GM18507 (cell line): ENCODE measurements at places on chromosomes 2 and 18.
A peak's percentile ranks its signal among the peaks of the same experiment; 100 is the strongest.

- DNase-seq, result peak; percentile 75
These were observed at the start of gene TP53I3 for GRCh38 chr2:24084386-24085199. Gene TP53I3, minus strand, starts transcription at chr2:24084834. Its CDS starts 508 bp downstream, at chr2:24084326.

DNA sequence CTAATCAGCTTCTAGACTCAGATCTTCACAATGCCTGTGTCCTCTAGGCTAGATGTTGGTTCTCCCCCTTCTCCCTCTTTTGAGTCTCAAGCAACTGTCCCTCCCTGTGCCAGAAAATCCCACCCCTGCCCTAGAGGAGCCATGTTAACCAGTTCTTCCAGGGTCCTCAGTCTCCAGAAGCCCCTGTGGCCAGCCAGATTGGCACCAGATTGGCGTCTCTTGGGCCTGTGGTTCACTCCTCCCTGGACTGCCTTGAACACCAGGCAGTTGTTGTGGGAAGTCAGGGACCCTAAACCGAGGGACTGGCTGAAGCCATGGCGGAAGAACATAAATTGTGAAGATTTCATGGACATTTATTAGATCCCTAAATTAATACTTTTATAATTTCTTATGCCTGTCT, 36.6 kb downstream of the CYP26B1 start:
- no peak for DNase-seq

GRCh38 chr2:229610872-229611271, 103.5 kb downstream of the DNER start:
- no peak for DNase-seq

- no peak for DNase-seq
These were observed 2.8 kb downstream of the IRS1 start for GRCh38 chr2:226796840-226797288.

GRCh38 chr2:232873292-232873908, 3.3 kb downstream of the SNORC start:
- DNase-seq, result no peak

GRCh38 chr2:239359196-239359912, 41.5 kb downstream of the HDAC4 start:
- no peak for DNase-seq

GRCh38 chr2:127102521-127103242, 4.3 kb downstream of the BIN1 start:
- no peak for DNase-seq

GRCh38 chr2:172072706-172073105, 12.6 kb upstream of the DLX1 start:
- no peak for DNase-seq

GRCh38 chr18:48297139-48297538, 112.0 kb downstream of the ZBTB7C start:
- no peak for DNase-seq

DNA sequence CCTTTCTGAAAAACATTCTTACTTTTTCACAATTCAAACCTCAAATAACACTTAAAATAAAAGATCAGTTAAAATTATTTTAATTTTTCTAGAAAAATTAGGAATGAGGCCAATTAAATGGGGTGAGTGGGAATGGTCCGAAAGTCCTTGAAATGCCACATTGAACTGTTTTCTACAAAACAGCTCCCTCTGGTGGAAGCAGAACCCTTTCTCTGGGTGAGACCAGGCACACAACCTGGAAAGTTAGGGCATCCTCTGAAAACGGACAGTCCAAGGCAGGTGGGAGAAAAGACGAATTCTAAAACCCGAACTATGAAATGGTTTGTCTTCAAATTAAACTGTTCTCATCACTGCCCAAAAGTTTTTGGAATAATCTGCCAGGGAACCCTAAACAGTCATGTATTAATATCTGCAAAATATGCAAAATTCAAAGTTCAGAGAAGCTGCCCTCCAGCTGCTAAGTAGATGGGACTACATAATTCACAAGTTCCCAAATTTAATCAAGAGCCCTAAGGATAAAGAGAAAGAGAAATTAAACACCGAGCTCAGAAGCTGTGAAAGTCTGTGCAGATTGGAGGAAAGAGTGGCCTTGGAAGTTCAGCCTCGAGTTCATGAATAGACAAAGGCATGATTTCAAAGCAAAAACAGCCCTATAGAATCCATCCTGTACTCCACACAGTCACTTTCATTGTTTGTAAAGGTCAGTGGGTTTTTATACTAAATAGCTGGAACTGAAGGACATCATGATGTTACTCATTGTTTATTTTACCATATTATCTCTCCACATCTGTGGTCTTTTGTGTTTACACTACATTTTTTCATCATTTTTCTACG, 108.3 kb downstream of the PIEZO2 start:
- DNase-seq, result no peak

- no peak for DNase-seq
These were observed 152.6 kb upstream of the CYP26B1 start for GRCh38 chr2:72300147-72300684.

GRCh38 chr2:119579424-119580295, 35.4 kb downstream of the CFAP221 start:
- DNase-seq, result no peak

GRCh38 chr18:74804677-74805076, 207.0 kb downstream of the ZNF407 start:
- no peak for DNase-seq

GRCh38 chr18:8153887-8154583, 455.2 kb upstream of the RAB12 start:
- no peak for DNase-seq

DNA sequence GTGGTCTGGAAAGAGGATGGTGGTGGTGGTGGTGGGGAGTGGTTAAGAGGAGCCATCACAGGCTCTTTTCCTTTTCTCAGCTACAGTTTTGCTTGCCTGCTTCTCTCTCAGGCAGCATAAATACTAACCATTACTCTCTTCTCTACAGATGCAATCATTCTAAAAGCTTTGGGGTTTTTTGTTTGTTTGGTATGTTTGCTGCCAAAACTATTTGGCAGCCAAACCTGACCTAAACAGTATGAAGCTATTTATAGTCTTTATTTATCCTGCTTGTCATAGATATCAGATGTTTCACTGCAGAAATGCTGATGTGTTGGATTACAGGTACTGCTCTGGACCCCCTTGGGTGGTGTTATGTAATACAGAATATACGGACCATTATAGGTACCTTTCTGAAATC, 15.3 kb downstream of the SIX3 start:
- DNase-seq, result no peak

DNA sequence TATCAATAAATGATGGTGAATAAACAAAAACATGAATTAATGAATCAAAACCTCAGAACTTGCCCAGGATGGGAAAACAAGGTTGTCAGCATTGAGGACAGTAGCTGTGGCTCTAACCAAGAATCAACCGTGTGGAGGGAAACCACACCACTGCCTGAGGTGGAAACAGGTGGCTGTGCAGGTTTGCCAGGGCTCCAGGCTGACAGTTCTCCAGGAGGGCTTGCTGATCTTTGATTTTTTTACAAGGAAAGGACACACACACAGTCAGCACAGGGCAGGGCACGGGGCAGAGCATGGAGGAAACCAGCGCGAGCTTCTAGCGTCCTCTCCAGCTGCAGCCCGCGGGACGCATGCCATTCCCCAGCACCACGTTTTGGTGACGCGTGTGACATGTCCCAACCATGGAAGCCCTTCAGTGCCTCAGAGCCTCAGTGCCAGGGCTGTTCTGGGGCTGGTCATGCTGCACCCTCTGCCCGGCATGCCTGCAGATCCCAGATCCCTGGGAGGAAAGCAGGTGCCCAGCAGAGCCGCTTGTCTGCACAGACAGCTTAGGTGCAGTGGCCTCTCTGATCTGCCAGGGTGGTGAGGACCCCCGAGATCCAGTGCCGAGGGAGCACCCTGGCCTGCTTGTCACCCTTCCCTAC, 15.8 kb upstream of the AGXT start:
- no peak for DNase-seq

- no peak for DNase-seq
These were observed 65.3 kb downstream of the SUCLG1 start for GRCh38 chr2:84393829-84394228.

- no peak for DNase-seq
These were observed 241.7 kb downstream of the ATAD2B start for GRCh38 chr2:23685181-23685580.

GRCh38 chr2:101733257-101733993, 35.9 kb downstream of the MAP4K4 start:
- no peak for DNase-seq

- DNase-seq, result no peak
These were observed 94.8 kb downstream of the SPOPL start for GRCh38 chr2:138596403-138596802.

DNA sequence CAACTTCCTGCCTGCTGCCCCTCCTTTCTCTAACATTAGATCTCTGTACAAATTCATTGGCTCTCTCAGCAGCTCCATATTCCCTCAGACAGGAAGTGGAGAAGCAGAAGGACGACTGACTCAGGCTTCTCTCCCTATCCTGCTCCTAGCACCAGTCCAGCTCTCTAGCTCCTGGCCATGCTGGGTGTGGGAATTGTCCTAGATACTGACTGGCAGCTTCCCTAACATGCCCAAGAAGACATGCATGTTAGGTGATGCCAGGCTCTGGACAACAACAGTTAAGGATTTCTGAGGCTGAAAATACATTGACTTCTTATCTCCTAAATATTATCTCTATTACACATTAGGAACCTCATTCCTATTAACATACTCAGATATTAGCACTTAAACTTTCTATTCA, 292.9 kb downstream of the IKZF2 start:
- no peak for DNase-seq

DNA sequence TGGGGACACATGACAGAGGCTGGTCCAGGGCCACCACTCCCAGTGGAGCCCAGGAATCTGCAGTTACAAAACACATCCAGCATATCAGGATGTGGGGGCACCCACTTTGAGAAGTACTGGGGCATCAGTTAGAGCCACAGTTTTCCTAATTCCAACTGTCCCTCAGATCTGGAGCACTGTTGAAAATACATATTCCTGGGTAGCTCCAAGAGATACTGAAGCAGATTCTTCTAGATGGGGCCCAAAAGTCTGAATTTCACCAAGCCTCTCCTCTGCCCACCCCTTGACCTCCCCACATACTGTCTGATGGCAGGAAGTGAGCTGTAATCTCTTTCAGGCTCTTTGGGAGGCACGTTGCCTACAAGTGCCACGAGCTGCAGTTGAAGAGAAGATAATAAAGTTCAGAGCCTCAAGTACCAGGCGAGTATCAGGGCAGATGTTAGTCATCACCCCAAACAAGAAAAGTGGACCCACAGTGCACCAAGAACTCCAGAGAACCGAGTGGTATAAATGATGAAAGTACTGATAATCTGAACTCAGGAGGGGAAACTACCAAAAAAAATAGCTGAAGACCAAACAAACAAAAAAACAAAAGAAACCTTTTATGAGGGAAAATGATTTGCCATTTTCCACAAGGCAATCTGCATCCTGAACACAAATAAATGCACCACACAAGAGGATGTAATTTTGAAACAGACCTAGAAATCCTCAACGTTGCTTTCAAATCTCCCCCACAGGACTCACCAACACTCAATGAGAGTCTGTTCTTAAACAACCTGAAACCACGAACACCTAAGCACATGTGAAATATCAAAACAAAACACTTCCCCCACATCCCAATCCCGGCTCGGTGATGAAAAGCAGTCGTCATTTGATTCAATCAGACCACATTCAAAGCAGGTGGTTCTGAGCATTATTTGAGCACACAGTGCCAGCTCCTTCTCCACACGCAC, 98.7 kb downstream of the TCF4 start:
- DNase-seq, result no peak

GRCh38 chr2:80169811-80170594, 134.5 kb downstream of the LRRTM1 start:
- no peak for DNase-seq

- no peak for DNase-seq
These were observed 27.9 kb downstream of the COL3A1 start for GRCh38 chr2:189002079-189002478.

DNA sequence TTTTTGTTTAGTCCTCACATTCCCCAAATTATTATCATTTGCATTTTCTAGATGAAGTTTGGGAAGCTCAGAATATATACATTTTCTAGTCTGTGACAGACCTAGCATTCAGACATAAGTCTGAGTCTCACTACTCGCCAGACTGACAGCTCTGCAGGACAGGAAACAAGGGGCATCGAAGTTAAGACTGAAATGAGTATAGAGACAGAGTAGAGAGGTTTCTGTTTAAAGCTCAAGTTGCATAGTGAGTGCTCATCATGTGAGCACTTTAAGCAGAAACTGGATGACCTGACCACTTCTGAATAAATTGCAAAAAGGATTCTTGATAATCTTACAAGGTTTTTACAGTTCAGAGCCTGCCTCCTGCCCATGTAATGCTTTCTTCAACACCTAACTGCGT, 1.1 kb downstream of the HADHB start:
- no peak for DNase-seq

GRCh38 chr2:232292395-232293154, 86.0 kb upstream of the ALPP start:
- peak; percentile 38 for DNase-seq

DNA sequence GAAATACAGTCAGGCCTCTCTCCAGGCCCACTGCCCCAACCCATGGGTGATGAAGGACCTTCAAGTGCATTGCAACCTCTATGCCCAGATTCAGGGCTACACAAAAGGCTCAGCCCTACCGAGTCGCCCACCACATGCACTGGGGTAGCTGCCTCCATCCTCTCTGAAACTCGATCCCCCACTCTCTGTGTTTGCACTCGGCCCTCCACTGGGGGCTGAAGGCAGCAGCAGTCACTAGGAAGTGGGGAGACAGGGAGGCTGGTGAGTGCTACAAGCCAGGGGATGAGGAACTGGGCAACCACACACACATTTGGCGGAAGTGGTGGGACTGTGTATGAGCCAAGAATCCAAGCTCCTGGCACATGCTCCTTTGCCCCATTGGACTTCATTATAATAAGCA, 94.6 kb downstream of the CERS6 start:
- DNase-seq, result no peak

GRCh38 chr2:235685024-235685721, 191.3 kb downstream of the AGAP1 start:
- no peak for DNase-seq

DNA sequence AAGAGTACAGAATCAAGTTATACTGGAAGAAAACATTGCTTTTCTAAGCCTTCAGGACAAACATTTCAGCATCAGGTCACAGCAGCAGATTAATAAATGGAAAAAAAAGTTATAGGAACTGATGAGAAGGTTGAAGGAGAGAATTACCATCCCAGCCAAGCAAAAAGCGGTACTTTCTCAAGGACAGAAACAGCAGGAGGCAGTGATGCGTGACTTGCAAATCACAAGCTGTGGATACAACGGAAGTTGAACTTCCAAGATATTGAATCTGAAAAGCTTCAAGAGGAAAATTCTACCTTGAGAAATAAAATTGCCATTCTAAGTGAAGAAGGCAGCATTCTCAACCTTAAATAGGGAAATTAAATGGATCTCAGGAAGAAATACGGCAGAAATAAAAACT, 18.5 kb upstream of the SERPINB12 start:
- DNase-seq, result no peak
